Stimulated activated CD8-positive, alpha-beta memory T cell treated with anti-CD3 and anti-CD28 coated beads, Interleukin-7, amount 100 ng/mL, for 24 hours (primary cell): ENCODE measurements at places on chromosomes 4 and X.

GRCh38 chr4:112895811-112896608 lies 153.4 kb upstream of the ANK2 start:
- DNase-seq, result no peak

DNA sequence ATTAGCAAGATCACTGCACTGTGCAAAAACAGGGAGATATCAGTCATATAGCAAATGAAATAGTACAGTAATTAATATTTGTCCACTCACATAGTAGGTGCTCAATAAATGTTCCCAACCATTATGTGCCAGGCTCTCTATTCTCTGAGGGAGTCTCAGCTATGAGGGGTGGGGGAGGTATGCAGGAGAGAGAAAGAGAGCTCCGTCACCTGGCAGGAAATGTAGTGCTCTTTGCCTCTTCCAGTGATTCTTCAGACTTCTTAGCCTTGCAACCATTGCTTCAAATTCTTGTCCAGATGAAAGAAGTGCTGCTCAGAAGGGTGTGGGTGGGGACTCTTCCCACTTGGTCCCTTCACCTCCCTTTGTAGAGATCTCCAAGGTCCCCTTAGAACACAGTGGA lies 84.5 kb upstream of the SPRY1 start:
- no peak for DNase-seq

- DNase-seq, result no peak
Observed at GRCh38 chrX:40261833-40262156, 164.0 kb upstream of the BCOR start.

- no peak for DNase-seq
Observed at GRCh38 chr4:42133006-42133405, 19.4 kb downstream of the BEND4 start.

GRCh38 chrX:154018518-154019060 lies 1.1 kb downstream of the IRAK1 start:
- DNase-seq, result no peak

DNA sequence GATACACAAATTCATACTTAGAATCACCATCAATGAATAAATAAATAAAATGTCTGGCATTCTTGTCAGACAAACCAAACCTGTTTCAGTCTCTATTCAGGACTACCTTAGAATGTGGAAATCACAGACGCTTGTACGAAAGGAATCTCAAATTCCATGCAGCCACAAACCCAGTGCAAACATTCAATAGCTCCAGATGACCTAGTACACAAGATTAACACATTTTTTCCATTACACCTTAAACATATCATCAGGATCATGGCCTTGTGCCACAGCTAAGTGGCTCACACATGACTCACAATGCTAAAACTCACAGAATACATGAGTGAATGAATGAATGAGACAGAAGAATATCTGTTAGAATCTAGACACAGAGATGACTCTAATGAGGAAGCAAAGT lies 134.2 kb downstream of the PWWP3B start:
- DNase-seq, result no peak

GRCh38 chr4:75169427-75169826 lies 236.5 kb downstream of the PARM1 start:
- DNase-seq, result no peak

- no peak for DNase-seq
Observed at GRCh38 chr4:118869808-118870342, 18.8 kb upstream of the SYNPO2 start.

- peak; percentile 21 for DNase-seq
Observed at GRCh38 chrX:47191331-47191730, 2.3 kb upstream of the UBA1 start.

DNA sequence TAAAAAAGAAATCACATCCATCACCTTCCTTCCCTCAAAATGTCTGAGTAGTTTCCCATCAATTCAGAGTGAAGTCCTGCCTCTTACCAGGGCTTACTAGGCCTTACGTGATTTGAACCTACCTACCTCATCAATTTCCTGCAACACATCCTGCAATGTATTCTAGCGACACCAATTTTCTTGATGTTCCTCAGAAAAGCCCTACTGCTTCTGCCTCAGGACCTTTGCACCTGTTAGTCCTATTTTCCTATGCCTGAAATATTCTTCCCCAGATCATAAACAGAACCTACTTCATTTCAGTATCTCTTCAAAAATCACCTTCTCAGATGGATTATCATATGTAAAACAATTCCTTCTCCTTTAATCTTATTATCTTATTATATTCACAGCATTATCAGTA lies 52.8 kb downstream of the ZAR1 start:
- DNase-seq, result no peak

DNA sequence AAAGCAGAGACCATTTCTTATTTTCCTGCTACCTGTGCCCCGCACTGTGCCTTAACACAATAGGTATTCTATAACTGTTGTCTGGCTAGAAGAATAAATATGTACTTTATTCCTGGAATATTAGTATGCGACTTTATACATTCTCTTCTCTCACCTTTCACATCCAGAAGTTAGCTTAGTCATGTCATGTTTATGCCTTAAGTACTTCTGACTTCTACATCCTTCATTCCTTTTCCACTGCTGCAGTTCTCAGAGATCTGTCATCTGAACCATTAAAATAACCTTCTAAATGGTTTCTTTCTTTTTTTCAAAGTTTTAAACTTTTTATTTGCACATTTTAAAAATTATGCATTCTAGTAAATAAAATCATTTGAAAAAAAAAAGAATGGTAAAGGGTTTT lies 34.4 kb downstream of the KIF4A start:
- DNase-seq, result no peak

DNA sequence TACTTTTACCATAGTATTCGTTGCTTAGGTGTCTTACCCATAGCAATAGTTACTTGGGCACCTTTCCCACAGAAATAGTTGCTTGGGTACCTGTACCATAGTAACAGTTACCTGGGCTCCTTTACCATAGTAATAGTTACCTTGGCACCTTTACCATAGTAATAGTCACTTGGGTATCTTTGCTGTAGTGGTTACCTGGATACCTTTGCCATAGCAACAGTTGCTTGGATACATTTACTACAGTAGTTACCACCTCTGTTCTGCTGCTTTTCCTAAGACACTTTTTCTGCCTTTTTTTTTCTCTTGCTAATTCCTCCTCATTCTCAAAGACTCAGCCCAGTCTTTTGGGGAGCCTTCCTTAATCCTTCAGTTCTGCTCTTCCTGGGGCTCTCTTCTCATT lies 272.8 kb upstream of the PUDP start:
- DNase-seq, result no peak

- no peak for DNase-seq
Observed at GRCh38 chrX:136176399-136176825, 29.1 kb downstream of the FHL1 start.
